ENCODE measurements at places on chromosomes 5 and 9.

DNA sequence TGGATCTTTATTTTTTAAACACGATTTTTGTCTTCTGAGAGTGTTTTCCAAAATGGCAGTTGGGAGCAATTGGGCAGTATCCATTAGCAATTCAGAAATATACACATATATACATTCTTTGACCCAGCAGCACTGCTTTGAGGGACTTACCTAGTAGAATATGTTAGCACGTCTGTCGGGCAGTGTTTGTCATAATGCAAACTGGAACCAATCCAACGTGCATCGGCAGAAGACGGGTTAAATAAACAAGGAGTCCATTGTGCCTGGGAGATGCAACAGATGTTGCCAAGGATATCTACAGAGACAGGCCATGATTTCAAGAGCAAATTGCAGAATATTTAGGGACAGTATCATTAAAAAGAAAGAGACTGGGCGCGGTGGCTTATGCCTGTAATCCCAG, 107.0 kb downstream of the COL5A1 start:
- DNase-seq = no peak

GRCh38 chr5:147369742-147370374, 135.0 kb downstream of the STK32A start:
- no peak for DNase-seq

- DNase-seq = no peak
Measured at GRCh38 chr9:88990729-88991065, 571 bp upstream of the S1PR3 start.

GRCh38 chr5:65434122-65434521, 47.6 kb downstream of the ADAMTS6 start:
- DNase-seq = no peak

DNA sequence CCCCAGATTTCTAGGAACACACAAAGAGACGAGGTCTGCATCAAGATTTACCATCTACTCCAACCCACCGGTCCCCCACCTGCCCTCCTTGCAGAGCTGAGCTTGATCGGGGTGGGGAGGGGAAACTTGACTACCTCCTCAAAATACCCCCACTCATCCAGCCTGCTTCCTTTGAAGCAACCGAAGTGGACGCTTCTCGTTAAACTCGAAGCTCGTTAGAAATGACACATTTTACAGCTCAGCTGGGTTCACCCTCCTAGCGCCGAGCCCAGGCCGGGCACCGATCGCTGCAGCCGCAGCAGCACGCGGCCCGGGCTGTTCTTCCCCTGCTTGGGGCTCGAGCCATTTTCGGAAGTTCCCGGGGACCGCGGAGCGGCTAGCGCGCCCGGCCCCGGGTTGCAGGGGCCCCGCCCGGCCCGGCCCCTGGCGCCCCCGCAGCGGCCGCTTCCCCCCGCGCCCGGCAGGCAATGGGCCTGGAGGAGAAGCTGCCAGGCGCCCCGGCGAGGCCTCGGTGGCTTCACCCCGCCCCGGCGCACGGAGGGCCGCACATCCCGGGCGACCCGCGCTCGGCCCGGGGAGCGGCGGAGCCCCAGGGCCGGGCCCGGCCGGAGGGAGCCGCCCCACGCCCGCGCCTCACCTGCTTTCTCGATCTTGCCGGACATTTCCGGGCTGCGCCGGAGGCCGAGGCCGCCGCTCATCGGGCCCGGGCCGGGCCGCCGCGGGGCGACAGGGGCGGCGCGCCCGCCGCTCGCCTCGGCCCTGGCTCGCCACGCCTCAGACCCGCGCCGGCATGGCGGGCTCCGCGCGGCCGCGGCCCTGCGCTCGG, 530 bp downstream of the RAPGEF1 start:
- no peak for DNase-seq

- no peak for DNase-seq
Measured at GRCh38 chr9:96459268-96460007, 9.5 kb downstream of the HABP4 start.

- no peak for DNase-seq
Measured at GRCh38 chr9:135822374-135822755, 85.0 kb downstream of the CAMSAP1 start.

DNA sequence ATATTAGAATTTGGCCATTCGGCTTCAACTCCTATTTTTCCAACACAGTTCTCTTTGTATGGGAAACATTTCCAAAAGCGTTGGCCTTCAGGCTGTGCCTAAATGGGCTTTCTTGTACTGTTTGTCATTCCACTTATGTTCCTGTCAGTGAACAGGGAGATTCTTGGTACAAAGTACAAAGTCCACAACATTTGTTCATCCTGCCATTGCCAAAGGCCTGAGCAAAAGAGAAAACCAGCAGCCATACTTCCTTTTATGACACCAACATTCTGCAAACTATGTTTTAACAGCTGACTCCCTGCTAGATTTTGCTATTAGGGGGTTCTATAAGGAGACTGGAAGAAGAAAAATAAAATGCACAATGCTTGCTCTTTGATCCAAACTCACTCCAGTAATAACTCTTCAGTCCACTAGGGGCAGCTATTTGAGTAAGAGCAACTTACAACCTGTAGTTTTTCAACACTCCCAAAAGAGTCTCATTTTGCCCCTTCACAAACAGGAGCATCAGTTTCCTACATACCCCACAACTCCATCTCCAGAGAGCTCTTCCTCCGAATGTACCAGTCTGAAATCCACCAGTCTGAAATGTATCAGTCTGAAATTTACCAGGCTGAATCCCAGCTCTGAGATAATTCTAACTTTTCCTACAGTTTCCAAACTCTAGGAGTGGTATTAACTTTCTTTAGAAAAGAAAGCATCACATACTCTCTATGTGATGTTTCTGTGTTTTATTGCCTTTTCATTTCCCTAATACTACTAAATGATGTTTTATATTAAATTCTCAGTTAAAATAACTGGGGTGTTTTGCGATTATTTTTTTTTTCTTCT, 693.8 kb downstream of the DNAH5 start:
- DNase-seq = no peak

DNA sequence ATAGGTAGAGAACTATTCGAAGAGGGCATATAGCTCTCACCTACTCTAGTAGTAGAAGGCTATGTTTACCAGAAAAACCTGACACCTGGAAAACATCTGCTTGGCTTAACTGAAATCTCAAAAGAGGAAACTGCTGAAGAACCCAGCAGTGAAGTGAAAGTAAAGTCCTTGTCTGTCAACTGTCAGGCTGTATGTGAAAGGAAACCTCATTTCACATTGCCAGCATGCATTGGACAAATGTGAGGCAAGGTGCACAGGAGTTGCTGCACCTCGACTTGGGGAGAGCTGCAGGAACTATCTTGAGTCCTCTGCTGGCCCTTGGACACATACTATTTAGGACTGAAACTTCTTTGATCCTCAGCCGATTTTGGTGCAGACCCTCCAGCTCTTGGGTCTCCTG, 53.3 kb downstream of the NREP start:
- DNase-seq = no peak

- no peak for DNase-seq
Measured at GRCh38 chr9:120919843-120920805, 6.5 kb downstream of the TRAF1 start.

DNA sequence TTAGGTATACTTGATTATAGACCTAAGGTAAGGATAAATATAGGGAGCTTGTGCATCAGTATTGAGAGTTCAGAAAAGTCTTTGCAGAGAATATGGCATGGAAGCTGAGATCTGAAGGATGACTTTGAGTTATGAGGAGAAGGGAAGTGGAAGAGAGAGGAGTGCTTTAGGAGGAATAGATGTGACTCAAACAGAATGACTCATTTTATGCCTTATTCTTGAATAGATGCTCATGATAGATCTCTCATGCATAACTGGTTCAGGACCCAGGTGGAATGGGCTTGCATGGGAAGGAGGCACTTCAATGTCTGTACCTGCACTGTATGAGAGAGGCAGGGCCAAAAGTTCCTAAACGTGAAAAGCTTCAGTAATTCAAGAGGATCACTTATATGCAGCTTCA, 103.3 kb downstream of the CWC27 start:
- DNase-seq = no peak

GRCh38 chr5:29777373-29777772, 1416.1 kb upstream of the CDH6 start:
- DNase-seq = no peak

GRCh38 chr9:98219364-98219716, 26.9 kb upstream of the CORO2A start:
- DNase-seq = no peak

GRCh38 chr5:6700074-6700684, 13.1 kb upstream of the TENT4A start:
- no peak for DNase-seq

GRCh38 chr9:78031893-78032729, 500 bp upstream of the GNAQ start:
- peak; percentile 73 for DNase-seq

- no peak for DNase-seq
Measured at GRCh38 chr9:11931751-11932150, 761.4 kb upstream of the TYRP1 start.

GRCh38 chr9:5871785-5872184, 18.9 kb upstream of the MLANA start:
- no peak for DNase-seq

GRCh38 chr5:54669845-54670244, 152.3 kb downstream of the SNX18 start:
- DNase-seq = no peak

DNA sequence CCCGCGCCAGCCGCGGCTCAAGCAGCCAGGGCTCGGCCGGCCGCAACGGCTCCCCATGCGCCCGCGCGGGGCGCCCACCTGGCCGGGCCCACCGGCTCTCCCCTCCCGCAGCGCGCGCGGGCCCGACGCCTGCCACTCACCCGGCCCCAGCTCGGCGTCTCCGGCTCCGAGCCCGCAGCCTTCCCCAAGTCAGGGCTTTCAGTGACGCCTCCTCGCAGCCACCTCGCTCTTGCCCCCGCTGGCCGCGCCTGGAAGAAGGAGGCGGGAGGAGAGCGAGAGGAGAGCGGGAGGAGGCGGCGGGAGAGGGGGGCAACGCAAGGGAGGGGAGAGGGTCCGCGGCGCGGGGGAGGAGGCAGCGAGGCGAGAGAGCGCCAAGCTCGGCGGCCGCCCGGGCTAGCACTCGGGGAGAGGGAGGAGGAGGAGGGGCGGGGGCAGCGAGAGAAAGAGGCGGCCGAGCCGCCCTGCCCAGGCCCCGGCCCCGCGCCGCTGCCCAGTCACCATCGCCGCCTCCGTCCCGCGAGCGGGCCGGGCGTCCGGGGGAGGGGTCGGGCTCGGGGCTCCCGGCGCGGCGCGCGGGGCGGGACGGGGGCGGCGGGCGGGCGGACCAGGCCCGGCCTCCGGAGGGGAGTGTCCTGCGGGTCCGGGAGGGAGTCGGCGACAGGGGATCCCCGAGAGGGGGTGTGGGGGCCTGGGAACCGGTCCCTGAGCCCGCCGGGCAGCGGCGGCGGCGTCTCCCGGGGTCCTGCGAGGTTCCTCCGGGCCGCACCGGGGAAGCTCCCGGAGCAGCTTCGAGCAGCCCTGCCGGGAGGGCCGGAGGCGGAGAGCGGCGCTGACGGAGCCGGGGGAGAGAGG, at the start of gene LHFPL2:
TSS of gene LHFPL2 (minus strand) at position 414 of the 852 bp plus-strand sequence. CDS start 138,559 bp downstream, outside the sequence.
- no peak for DNase-seq

GRCh38 chr9:37471942-37472684, 6.9 kb upstream of the ZBTB5 start:
- peak; percentile 89 for DNase-seq

DNA sequence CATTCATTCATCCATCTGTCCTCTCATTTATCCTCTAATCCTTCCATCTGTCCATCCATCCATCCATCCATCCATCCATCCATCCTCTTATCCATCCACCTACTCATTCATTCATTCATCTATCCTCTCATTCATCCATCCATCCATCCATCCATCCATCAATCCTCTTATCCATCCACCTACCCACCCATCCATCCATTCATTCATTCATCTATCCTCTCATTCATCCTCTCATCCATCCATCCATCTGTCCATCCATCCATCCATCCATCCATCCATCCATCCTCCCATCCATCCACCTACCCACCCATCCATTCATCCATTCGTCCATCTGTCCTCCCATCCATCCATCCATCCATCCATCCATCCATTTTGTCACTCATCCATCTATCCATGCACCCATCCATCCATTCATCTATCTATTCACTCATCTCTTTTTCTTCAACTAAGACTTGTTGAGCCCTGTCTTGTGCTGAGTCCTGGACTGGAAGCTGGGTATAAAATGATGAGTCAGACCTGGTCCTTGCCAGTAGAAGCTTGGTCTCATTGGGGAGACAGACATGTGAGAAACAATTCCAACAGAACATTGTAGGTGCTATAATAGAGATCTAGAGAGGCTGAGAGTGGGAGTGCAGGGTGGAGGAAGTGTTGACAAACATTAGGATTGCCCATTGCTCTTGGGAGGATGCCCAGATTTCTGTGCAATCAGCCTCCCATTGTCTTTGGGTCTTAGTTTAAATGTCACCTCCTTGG, 55.0 kb upstream of the IER5L start:
- no peak for DNase-seq

DNA sequence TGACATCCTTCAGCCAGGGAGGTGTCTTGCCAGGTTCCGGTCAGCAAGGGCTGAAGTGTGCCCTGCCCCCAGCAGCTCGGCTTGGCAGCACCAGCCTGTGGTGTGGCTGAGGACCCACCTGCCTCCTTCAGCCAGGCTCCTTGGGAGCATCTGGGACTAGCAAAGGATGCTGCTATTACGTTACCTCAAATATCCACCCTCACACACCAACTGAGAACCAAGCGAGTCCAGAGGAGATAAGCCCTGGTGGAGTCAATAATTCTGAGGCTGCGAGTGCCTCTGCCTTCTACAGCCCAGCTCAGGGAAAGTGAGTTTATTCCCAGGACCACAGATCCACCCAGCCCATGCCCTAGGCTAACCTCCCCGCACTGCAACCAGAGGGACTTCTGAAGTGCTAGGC, 57.1 kb upstream of the FSTL4 start:
- no peak for DNase-seq

GRCh38 chr5:161548487-161549094, 2.1 kb upstream of the GABRB2 start:
- DNase-seq = no peak

- no peak for DNase-seq
Measured at GRCh38 chr9:133341369-133342068, 5.5 kb upstream of the SURF6 start.

GRCh38 chr5:74272831-74273451, 367.6 kb downstream of the ENC1 start:
- no peak for DNase-seq

DNA sequence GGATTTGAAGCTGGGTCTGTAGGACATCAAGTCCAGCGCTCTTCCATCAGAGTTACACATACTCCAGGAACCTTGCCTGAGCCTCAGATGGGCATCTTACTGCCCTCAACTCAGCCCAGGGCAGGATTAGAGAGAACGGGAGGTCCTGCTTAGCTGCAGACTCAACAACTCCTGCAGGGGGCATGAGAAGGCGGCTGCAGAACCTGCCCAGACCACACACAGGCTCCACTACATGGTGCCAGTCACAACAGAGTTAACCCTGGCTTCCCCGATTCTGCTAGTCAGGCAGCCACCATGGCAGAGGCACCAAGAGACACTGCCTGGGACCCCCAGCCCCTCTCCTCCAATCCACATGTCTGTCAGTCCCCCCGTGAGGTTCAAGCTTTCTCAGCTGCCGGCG, 23.9 kb upstream of the CPLX2 start:
- no peak for DNase-seq

GRCh38 chr9:112241491-112241890, 66.4 kb upstream of the SUSD1 start:
- DNase-seq = no peak
